ENCODE measurements at places on chromosomes 1 and 21.

DNA sequence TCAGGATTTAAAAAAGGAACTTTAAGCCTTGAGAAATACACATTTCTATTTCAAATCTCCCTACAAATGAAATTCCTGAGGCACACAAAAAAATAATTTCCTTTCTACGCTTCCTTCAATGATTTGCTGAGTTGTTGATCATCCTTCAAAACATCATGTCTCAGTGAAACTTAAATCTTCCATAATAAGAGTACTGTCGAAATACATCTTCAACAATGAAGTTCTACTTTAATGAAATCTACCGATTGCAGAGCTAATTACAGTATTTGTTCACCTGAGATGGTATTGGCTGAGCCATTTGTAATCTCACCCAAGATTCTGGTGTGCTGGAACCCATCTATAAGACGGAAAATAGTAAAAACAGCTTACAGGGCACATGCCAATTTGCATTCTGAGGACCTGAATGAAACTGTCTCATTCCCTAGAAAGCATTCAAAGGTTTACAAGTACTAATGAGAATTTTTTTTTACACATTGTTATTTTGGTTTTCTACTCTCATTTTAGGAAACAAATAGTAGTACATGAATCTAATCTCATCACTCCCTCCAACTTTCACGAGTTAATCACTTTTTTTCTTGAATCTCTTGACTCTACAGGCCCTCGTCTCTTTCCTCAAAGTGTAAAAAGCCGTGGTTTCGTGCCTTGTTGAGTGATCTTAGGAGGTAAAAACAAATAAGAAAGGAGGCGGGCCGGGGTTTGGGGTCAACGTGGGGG, 1.1 kb downstream of the CHML start:
- peaks cover 26% of the 10 kb centered on the region for H3K4me1 ChIP-seq
- peaks cover 7% of the 10 kb centered on the region for H3K36me3 ChIP-seq
- DNase-seq, result no peak
- H3K27me3 ChIP-seq, result peaks cover 2% of the 10 kb centered on the region
- peak overlapping the region; percentile 91 for H3K4me3 ChIP-seq

DNA sequence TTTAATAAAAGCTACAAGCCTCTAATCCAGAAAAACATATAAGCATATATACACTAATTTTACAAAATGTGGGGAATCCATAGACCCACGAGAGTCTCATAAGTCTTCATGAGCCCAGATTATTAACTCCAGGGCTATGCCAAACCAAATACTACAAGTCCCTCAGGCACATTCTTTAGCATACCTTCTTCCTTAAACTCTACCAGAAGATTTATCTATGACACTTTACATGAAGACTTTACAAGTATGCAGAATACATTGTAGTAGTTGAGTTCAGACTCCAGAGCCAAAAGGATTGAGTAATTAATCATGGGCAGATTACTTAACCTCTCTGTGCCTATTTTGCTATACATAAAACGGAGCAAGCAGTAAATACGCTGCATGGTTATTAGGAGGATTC, 793.7 kb upstream of the ADGRL2 start:
- H3K36me3 ChIP-seq, result no peaks in the 10 kb centered on the region
- no peaks in the 10 kb centered on the region for H3K27me3 ChIP-seq
- H3K4me3 ChIP-seq, result no peak overlapping the region
- no peak for DNase-seq
- H3K27ac ChIP-seq, result no peak overlapping the region

- no peaks in the 10 kb centered on the region for H3K36me3 ChIP-seq
- peak overlapping the region; percentile 32 for H3K4me3 ChIP-seq
- no peak for DNase-seq
- H3K27ac ChIP-seq, result peak overlapping the region; percentile 94
- peaks cover 8% of the 10 kb centered on the region for H3K27me3 ChIP-seq
Observed at GRCh38 chr1:224783006-224783651, 146.3 kb upstream of the DNAH14 start.

GRCh38 chr1:165456861-165457260, 11.9 kb upstream of the RXRG start:
- peaks cover 1% of the 10 kb centered on the region for H3K27me3 ChIP-seq
- no peak overlapping the region for H3K4me3 ChIP-seq
- H3K27ac ChIP-seq, result no peak overlapping the region

- no peak overlapping the region for H3K27ac ChIP-seq
- no peaks in the 10 kb centered on the region for H3K27me3 ChIP-seq
- H3K4me3 ChIP-seq, result no peak overlapping the region
Observed at GRCh38 chr1:209561532-209561931, 22.0 kb upstream of the CAMK1G start.

GRCh38 chr1:205719015-205719414, 31.0 kb downstream of the NUCKS1 start:
- H3K4me3 ChIP-seq, result no peak overlapping the region
- peaks cover 1% of the 10 kb centered on the region for H3K27me3 ChIP-seq
- no peak for DNase-seq
- H3K36me3 ChIP-seq, result peaks cover 24% of the 10 kb centered on the region
- H3K27ac ChIP-seq, result no peak overlapping the region

GRCh38 chr1:74963120-74963519, 171.1 kb upstream of the LHX8 start:
- H3K4me3 ChIP-seq, result no peak overlapping the region
- DNase-seq, result no peak
- H3K36me3 ChIP-seq, result no peaks in the 10 kb centered on the region
- no peak overlapping the region for H3K27ac ChIP-seq
- H3K27me3 ChIP-seq, result no peaks in the 10 kb centered on the region

DNA sequence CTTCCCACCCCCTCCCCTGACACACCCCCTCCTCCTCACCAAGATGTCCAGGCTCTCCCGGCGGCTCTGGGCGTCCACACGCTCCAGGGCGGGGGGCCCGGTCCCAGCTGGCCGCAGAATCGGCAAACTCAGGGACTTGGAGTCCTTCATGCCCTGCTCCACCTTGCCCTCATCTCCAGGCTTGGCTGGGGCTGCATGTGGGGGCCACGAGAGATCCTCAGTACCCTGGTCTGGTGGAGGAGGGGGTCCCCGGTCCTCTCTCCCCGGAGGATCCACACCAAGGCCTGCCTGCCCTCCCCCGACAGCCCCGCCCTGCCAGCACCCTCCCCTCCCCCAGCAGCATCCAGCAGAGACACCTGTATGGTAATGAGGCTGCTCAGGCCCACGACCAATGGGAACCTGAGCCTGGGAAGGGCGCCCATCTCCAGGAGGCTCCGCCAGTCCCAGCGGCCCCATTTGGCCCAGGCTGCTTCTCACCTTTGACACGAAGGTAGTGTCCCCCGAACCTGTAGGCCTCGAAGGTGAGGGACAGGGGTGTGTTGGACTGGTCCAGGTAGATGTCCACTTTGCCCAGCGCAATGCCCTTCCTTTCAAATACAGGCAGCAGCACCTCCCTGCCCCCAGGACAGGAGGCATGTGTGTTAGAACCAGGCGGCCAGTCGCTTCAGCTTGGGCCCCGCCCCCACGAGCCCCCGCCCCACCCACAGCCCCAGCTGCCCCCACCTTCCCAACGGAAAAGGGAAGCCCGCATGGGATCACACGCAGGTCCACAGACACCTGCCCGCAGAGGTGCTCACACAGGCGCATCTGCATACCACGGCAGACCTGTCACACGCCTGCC, 8.2 kb upstream of the TNFRSF25 start:
- no peak for DNase-seq
- H3K4me3 ChIP-seq, result no peak overlapping the region
- H3K36me3 ChIP-seq, result peaks cover 9% of the 10 kb centered on the region
- H3K27me3 ChIP-seq, result peaks cover 10% of the 10 kb centered on the region
- no peak overlapping the region for H3K27ac ChIP-seq
- H3K4me1 ChIP-seq, result peaks cover 10% of the 10 kb centered on the region

GRCh38 chr1:53810497-53810896, 27.6 kb downstream of the NDC1 start:
- peak overlapping the region; percentile 79 for H3K27ac ChIP-seq
- peaks cover 5% of the 10 kb centered on the region for H3K36me3 ChIP-seq
- no peak for DNase-seq
- peaks cover 2% of the 10 kb centered on the region for H3K27me3 ChIP-seq
- no peak overlapping the region for H3K4me3 ChIP-seq

DNA sequence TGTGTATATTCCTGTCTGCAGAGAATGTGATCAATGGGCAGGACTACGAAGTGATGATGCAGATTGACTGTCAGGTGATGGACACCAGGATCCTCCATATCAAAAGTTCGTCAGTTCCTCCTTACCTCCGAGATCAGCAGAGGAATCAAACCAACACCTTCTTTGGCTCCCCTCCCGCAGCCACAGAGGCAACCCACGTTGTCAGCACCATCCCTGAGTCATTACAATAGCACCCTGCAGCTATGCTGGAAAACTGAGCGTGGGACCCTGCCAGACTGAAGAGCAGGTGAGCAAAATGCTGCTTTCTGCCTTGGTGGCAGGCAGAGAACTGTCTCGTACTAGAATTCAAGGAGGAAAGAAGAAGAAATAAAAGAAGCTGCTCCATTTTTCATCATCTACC, 65.2 kb downstream of the OLFML2B start:
- H3K36me3 ChIP-seq, result peaks cover 12% of the 10 kb centered on the region
- peaks cover 18% of the 10 kb centered on the region for H3K4me1 ChIP-seq
- no peak for DNase-seq
- no peak overlapping the region for H3K27ac ChIP-seq
- H3K4me3 ChIP-seq, result no peak overlapping the region

All from endothelial cell (in vitro differentiated cells).